Endothelial cell (in vitro differentiated cells): ENCODE measurements at places on chromosomes 6 and 20. TPM values are rescaled to one million over a fixed set of nuclear protein-coding genes. Genes with fewer than 3 reads are reported as not detected.

Gene ZNF343
- total RNA-seq, result 13.0 TPM

Gene VIP
- 1.7 TPM for total RNA-seq

Gene SGK2
- 0.85 TPM for total RNA-seq

Gene FAM209B
- 0.56 TPM for total RNA-seq

Gene CRISP2
- total RNA-seq, result not detected

Gene MATN4
- total RNA-seq, result not detected

Gene UNC93A
- total RNA-seq, result not detected

Gene ZBTB12
- 9.0 TPM for total RNA-seq

Gene FNDC1
- 1.2 TPM for total RNA-seq

Gene GRM1
- total RNA-seq, result 0.23 TPM

Gene RNF114
- total RNA-seq, result 46.8 TPM

Gene OPRM1
- total RNA-seq, result not detected

Gene SOX4
- total RNA-seq, result 132 TPM

Gene TIAM2
- total RNA-seq, result 21.1 TPM

Gene HLA-DOB
- not detected for total RNA-seq

Gene LHFPL5
- total RNA-seq, result not detected

Gene WFDC5
- total RNA-seq, result not detected

Gene RIMS4
- total RNA-seq, result 0.10 TPM

Gene UBD
- not detected for total RNA-seq

Gene GPR63
- total RNA-seq, result 1.5 TPM

Gene CTSA
- total RNA-seq, result 62.7 TPM

Gene CTSZ
- 150 TPM for total RNA-seq

Gene FAM229B
- total RNA-seq, result 20.9 TPM

Gene DEFB113
- not detected for total RNA-seq

Gene RPP21
- 35.2 TPM for total RNA-seq

Gene C20orf144
- not detected for total RNA-seq

Gene ZSCAN12
- total RNA-seq, result 9.5 TPM

Gene MAPK13
- total RNA-seq, result 6.6 TPM

Gene TNFRSF6B
- total RNA-seq, result not detected

Gene RSPH4A
- 1.3 TPM for total RNA-seq

Gene COX4I2
- total RNA-seq, result not detected

Gene RAET1E
- 0.28 TPM for total RNA-seq

Gene SRSF12
- total RNA-seq, result 3.9 TPM

Gene ADGRF5
- total RNA-seq, result 250 TPM

Gene OR2H1
- not detected for total RNA-seq

Gene CCM2L
- 27.2 TPM for total RNA-seq

Gene FAM217A
- total RNA-seq, result not detected

Gene MLN
- not detected for total RNA-seq

Gene TREM1
- 0.38 TPM for total RNA-seq

Gene STX7
- total RNA-seq, result 60.9 TPM

Gene MUC22
- not detected for total RNA-seq

Gene TUBB1
- total RNA-seq, result not detected

Gene LINC00237
- not detected for total RNA-seq

Gene MYT1
- total RNA-seq, result 0.74 TPM

Gene BTNL2
- total RNA-seq, result not detected

Gene CENPW
- total RNA-seq, result 34.0 TPM

Gene LY6G6F
- total RNA-seq, result not detected

Gene PAK5
- total RNA-seq, result 0.10 TPM

Gene LY6G5C
- 22.0 TPM for total RNA-seq
